ENCODE measurements at places on chromosomes 1 and 21.

GRCh38 chr1:185238447-185238846 lies 78.6 kb downstream of the IVNS1ABP start:
- no peak for DNase-seq

DNA sequence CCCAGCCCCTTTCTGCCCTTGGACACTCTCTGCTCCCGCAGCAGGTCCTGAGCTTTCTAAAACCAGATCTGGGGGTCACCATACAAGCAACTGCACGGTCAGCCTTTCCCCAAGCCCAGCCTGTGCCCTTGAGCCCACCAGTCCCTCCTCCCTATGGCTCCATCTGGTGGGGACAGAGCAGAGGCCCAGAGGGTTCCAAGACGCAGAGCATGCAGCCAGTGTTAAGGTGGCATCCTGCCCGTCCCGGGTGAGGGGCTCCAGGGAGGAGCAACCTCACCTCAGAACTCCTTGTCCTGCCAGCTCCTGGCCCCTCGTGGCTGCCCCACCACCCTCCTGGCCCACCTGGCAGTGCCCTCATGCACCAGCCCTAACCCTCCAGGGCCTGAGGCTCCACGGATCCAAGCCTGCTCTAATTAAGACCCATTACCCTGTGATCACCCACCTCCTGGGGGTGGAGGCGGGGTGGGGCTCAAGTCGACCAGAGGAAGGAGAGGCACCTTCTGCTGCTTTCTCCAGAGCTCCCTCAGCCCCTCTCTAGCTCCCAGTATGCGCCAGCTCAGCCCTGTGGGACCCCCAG lies 8.5 kb downstream of the CHD5 start:
- no peak for DNase-seq

GRCh38 chr1:99497690-99498089 lies 148.2 kb upstream of the PALMD start:
- DNase-seq, result no peak

DNA sequence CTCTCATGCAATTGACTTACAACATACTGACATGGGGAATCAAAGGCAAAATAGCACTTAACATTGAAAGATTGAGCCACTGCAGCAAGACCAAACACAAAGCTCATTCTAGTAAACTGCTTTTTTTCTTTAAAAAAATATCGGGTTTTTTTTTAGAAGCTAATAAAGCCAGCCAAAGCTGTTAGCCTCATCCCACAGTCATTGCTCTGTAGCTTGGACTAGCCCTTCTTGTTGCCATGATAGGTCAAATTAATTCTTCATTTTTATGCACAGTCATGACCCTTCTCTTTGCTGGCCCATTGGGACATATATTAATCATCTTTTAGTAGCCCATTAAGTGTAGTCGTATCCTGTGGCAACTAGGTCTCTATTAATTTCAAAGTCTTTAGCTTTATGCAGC lies 231.3 kb downstream of the ADGRL2 start:
- no peak for DNase-seq
